ENCODE measurements at places on chromosomes 7 and 10.

GRCh38 chr7:22551768-22552513 lies 52.0 kb upstream of the STEAP1B start:
- no peak for DNase-seq

DNA sequence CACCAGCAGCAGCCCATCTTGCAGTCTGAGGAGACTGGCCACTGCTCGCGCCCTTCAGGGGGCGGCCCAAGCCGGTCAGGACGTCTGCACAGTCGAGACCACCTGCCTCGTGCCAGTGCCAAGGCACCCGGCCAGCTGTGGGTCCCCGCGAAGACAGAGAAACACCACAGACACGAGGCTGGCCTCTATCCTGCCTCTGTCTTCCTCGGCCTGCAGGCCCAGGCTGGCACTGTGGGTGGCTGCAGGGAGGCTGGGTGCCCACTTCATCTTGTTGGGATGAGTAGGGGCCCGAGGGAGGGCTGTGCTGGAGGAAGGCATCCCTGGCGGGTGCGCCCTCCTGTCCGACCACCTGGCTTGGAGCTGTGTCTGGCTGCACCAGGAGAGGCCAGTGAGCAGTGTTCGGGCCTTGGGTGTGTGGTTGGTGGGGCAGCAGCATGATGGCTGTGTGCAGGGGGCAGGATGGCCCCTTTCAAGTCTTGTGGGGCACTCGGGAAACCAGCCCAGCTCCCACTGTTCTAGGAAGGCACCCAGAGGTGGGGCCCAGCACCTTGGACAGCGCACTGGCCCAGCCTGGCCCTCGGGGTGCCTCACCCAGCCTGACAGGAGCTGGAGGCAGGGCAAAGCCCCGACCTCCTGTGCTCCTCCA lies 7.3 kb downstream of the DPYSL4 start:
- no peak for DNase-seq

DNA sequence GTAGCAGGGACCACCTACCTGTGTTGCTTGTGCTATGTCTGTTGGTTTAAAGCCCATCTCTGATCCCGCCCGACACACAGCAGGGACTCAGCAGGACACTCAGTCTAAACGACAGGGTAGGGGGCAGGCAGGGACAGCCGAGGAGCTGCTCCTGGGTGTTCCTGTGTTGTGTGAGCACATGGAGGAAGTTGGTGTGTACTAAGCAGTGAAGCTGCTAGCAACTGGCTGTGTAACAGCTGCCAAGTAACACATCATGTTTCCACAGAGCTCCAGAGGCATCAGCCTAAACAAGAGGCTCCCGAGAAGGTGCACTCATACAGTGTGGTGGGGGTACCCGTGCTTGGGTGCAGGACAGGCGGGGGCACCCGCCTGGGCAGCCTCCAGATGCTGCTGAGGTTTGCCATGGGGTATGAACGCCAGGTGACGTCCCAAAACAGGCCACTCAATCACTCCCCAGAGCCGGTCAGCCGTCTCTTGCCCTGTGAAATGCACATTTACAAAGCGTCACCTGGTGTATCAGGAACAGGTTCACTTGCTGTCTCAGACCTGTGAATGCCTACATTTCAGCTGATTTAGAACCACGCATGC lies 59.6 kb downstream of the PTPRN2 start:
- no peak for DNase-seq

GRCh38 chr10:24343686-24344085 lies 134.7 kb downstream of the KIAA1217 start:
- DNase-seq, result no peak

GRCh38 chr10:127878475-127879055 lies 14.2 kb downstream of the CLRN3 start:
- no peak for DNase-seq

All from head of caudate nucleus (tissue), 42 donors.